ENCODE measurements at places on chromosomes 13 and 19. TPM values are rescaled to one million over a fixed set of nuclear protein-coding genes. Genes with fewer than 3 reads are reported as not detected.

The CGB7 gene
- total RNA-seq = 0.23 TPM

The C19orf81 gene
- total RNA-seq = not detected

The ALKBH7 gene
- total RNA-seq = 60.0 TPM

The ZNF99 gene
- not detected for total RNA-seq

The NANOS3 gene
- total RNA-seq = not detected

The ZNF329 gene
- total RNA-seq = 17.0 TPM

The RYR1 gene
- not detected for total RNA-seq

The ATP12A gene
- not detected for total RNA-seq

The IZUMO4 gene
- 0.89 TPM for total RNA-seq

The ACER1 gene
- total RNA-seq = not detected

The ZNF723 gene
- total RNA-seq = not detected

The ZNF529 gene
- 13.8 TPM for total RNA-seq

The GPC5 gene
- total RNA-seq = 0.30 TPM

The ERICH6B gene
- total RNA-seq = not detected

The LCP1 gene
- 8.9 TPM for total RNA-seq

The ERFL gene
- not detected for total RNA-seq

The FBN3 gene
- total RNA-seq = not detected

The EPSTI1 gene
- total RNA-seq = 2.7 TPM

The SYNE4 gene
- total RNA-seq = not detected

The SEMA6B gene
- total RNA-seq = 0.30 TPM

The FUT1 gene
- total RNA-seq = 0.28 TPM

The HOOK2 gene
- 19.4 TPM for total RNA-seq

The KRTDAP gene
- not detected for total RNA-seq

The KL gene
- total RNA-seq = not detected

The ITGBL1 gene
- total RNA-seq = 6.6 TPM
